Posterior cingulate gyrus (tissue), 11 donors: ENCODE measurements at places on chromosomes 2 and 18.

DNA sequence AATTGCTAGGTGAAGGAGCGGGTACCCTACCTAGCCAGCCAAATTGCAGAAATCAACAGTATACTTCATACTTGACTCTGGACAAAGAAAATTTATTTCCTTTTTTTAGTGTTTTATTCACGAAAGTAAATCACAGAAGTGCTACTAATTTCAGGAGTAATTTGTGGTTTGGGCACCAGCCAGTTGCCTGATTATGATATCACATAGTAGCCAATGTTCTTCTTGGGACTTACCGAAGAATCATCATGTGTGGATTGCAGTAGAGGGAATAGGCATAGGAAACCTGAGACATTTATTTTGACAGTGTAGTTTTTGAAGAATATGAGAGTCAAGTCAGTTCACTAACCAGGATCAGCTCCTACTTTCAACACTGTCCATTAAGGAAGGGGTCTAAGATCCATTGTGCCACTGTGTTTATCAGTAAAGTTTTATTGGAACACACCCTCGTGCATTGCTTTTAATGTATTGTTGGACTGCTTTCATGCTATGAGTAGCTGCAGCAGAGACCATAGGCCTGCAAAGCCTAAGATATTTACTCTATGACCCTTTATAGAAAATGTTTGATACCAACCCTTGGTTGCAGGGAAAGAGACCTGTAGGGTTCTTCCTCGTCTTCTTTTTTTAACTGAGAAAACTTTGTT lies 32.1 kb downstream of the TNFRSF11A start:
- DNase-seq: no peak

- DNase-seq: no peak
Observed at GRCh38 chr2:11009176-11009575, 97.4 kb downstream of the KCNF1 start.

- DNase-seq: no peak
Observed at GRCh38 chr2:150983314-150983897, 278.3 kb downstream of the RBM43 start.

DNA sequence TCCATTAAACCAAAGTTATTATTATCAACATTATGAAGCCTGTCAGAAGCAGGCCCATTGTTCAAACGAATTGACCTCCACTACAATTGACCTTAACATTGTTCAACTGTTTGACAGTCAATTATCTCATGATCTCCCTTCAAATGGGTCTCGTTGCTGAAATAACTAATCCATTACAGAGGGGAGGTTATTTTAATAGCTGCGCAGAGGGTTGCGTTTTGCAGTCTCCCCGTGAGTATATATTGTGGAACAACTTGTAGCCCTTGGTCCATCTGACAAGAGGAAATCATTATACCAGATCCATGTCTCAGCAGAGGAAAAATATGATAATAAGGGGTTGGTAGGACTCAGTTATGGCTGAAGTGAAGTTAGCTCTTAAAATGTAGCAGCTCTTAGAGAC lies 159.1 kb downstream of the ALK start:
- no peak for DNase-seq

GRCh38 chr2:121694398-121695170 lies 42.1 kb downstream of the NIFK start:
- DNase-seq: no peak

DNA sequence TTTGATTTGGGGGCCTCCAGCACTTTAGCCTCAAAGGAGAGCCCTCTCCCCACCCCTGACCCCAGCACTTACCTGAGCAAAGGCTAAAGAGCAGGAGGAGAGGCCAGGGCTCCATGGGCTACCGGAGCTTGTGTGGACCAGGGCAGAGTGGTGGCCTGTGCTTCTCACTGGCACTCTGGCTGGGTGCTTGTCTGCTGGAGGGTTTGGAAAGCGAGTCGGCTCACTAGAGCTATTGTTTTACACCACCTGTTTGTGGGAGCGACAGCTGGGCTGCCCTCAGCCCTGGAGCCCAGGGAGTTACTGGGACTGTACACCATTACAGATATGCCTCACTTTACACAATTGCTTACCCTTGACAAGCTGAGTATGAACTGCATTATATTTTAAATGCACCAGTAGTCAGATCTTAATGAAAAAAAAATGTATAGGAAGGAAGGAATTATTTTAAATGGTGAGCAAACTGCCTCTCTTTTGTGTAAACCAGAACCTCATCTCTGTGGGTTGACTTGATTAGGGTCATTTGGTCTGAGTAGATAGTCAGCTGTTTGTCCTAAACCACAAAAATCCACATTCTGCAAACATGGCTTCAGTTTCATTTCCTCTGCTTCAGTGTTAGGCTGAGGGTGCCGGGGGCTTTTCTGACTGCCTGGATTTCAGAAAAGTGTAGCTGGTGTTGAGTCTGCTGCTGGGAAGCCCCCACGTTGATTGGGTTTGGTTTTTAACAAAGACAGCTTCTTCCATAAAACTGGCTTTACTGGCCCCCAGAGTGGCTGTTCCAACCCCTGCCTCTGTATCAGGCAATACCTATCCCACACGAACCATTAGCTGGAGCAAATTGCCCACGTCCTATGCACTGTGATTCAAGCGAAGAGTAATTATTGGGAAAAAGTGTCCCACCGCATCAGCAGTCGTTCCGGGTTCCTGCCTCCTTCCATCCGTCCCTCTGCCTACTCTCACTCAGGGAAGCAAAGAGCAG lies at the start of gene CHRNA1:
Gene CHRNA1, minus strand, starts transcription at position 193 of the 976 bp plus-strand sequence. Its CDS starts 78 bp downstream, at position 115.
- DNase-seq: no peak

- DNase-seq: no peak
Observed at GRCh38 chr2:98037666-98038336, 42.1 kb upstream of the TMEM131 start.

- DNase-seq: no peak
Observed at GRCh38 chr18:45295388-45295787, 319.9 kb upstream of the SLC14A2 start.

GRCh38 chr18:51480407-51481261 lies 283.2 kb upstream of the MEX3C start:
- no peak for DNase-seq

DNA sequence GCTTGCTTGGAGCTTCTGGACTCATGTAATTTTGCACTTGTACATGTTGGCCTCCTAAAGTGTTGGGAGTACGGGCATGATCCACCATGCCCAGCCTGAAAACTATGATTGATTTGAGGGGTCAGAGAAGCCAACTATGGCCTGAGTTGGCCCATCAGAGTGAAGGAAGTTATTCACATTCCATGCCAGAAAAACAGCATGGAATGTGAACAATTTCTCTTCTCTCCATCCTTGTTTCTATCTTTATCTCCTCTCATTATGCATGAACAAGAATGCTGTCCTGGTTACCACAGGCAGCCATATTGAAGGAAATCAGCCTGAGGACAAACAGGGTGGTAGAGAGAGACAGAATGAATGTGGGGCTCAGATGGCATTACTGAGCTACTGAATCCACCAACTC lies 3.5 kb upstream of the CD226 start:
- no peak for DNase-seq

DNA sequence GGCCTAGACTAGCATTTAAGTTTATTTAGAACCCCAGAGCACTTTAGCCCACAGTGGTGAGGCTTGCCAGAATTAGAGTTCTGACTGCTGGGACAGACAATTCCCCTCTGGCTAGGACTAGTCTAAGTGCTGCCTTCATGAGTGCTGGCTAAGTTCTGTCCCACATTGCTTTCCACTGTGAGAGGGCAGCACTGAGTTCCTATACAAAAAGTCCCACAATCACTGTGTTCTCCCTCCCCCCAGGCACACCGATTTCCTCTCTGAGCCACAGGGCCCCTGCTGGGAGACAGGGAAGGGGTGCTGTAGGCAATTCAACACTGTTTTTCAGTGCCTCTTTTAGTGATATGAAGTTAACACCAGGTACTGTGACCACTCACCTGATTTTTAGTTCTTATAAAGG lies 310.9 kb downstream of the DLGAP1 start:
- DNase-seq: no peak

DNA sequence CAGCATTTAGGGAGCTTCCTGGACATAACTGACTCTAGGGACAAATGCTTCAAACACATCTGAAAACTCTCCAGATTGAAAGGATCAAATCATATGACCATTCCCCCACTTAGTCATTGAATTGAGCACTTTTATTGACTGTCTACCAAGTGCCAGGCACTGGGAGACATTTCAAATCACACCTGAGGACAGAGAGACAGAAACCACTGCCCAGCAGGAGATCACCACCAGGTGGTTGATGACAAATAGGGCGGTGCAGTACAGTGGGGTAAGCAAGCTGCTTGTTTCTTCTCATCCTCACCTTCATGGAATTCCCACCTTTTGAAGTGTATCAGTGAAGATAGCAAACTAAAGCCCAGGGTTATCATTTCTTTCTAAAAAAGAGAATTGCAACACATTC lies 19.0 kb upstream of the CXCR4 start:
- no peak for DNase-seq
